RWPE1 (cell line): ENCODE measurements at places on chromosomes 7 and 10.
A peak's percentile ranks its signal among the peaks of the same experiment; 100 is the strongest.

GRCh38 chr10:93871671-93872204, 22.0 kb upstream of the SLC35G1 start:
- no peak for DNase-seq

- no peak for DNase-seq
Measured at GRCh38 chr7:156236181-156236889, 404.2 kb upstream of the RNF32 start.

- no peak for DNase-seq
Measured at GRCh38 chr10:10956681-10957542, 60.8 kb upstream of the CELF2 start.

GRCh38 chr7:19284136-19284535, 138.9 kb upstream of the FERD3L start:
- no peak for DNase-seq

DNA sequence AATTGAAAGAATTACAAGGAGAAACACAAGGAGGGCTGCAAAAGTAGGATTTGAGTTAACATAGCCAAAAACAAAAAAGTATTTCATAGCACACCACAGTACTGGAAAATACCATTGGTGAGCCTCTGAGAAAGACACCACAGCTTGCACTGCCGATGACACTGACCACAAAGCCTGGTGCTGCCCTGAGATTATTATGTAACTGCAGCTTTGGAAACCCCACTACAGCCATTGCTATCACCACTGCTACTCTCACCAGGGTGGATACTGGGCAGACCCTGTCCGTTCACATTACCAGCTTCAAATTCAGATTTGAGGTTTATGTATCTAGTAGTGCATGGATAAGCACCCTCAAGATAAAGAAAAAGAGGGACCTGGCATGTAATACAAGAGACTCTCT, 1246.7 kb upstream of the SORCS1 start:
- no peak for DNase-seq

- no peak for DNase-seq
Measured at GRCh38 chr7:5495581-5496375, 72.1 kb upstream of the TNRC18 start.

- DNase-seq, result no peak
Measured at GRCh38 chr7:25329815-25330214, 101.5 kb upstream of the NPVF start.

GRCh38 chr7:75835688-75836285, 22.2 kb upstream of the CCL24 start:
- no peak for DNase-seq

DNA sequence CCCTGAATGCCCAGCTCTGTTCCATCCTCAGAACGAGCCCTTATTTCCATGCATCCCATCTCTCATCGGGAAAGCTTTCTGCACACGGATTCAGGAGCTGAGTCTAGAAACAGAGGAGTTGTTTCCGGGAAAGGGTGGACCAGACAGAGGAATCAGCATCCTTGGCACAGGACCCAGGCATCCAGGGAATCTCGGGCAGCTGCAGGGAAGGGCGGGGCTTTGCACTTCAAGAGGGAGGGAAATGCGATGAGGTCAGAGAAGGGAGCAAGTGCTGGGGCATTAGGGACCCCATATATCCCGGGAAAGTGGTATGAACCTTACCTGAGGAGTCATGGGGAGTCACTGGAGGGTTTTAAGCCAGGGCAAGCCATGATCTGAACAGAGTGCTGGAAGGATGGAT, 68.5 kb downstream of the NPTX2 start:
- DNase-seq, result no peak

DNA sequence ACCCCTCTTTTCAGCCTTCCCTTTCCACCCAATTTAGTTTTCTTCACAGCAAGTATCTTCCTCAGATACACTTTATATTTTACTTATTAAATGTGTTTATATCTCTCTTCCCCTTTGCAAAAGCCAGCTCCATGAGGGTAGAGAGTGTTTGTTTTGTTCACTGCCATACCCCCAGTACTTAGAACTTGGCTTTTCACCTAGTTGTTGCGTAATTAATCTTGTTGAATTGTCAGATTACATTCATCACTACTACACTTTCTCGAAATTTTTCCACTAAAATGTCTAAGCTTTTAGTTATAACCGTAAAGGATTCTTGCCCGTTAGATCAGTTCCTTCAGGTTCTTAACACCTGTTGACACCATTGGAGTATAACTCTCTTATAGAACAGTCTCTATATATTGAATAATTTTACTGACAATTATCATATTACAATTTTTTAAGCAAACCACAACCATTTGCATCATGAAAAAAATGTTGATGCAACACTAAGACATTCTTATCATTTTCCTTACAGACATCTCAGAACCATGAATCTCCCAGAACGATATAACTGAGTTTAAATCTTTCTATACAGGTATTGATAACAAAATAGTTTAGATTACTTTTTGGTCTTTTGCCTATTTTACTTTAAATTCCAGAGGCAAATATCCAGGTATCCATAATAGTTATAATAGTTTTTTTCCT, 29.9 kb downstream of the VWDE start:
- DNase-seq, result no peak

GRCh38 chr7:12754179-12754578, 66.7 kb downstream of the ARL4A start:
- no peak for DNase-seq

DNA sequence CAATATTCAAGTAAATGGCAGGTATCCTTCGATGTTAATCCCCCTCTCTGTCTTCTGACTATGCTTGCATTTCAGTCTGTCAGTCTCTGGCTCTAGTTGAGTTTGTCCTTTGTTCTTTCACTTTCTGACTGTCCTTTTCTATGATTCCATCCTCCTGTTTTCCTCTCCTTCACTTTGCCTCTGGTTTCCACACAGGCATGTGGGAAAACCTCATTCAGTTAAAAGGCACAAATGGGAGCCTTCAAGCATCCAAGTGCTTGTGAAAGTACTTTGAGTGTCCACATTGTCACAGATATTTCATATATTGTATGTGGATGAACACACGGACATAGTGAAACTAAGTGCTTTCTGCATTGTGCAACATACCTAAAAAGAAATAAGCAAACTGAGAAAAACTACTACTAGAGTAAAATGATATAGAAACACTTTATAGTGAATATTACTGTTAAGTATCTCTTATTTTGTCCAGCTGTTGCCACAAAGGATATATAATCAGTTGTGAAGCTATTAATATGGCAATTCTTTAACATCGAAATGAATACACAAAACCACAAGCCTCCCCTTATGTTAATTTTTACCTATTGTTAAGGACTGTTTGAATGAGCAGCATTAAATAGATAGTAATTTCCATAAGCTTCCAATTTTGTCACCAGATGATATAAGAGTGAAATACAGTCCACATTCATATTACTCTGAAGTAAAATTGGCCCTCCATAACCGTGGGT, 71.7 kb downstream of the NRBF2 start:
- no peak for DNase-seq

DNA sequence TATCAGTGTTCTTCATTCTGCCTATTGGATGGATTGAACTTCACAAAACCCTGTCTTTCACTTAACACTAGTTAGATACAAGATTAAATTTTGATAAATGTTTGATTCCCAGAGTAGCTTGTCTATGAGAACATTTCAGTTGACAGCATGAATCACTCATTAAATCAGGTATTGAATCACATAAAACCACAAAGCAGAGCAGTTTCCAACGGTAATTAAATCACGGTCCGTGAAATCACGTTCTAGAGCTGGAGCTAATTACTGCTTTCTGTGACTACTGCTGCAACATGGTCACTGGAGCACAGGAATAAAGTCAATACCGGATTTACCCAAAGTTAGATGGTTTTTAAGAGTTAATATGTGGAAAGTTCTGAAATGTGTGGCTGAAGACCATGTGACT, 257.8 kb upstream of the PCDH15 start:
- no peak for DNase-seq

DNA sequence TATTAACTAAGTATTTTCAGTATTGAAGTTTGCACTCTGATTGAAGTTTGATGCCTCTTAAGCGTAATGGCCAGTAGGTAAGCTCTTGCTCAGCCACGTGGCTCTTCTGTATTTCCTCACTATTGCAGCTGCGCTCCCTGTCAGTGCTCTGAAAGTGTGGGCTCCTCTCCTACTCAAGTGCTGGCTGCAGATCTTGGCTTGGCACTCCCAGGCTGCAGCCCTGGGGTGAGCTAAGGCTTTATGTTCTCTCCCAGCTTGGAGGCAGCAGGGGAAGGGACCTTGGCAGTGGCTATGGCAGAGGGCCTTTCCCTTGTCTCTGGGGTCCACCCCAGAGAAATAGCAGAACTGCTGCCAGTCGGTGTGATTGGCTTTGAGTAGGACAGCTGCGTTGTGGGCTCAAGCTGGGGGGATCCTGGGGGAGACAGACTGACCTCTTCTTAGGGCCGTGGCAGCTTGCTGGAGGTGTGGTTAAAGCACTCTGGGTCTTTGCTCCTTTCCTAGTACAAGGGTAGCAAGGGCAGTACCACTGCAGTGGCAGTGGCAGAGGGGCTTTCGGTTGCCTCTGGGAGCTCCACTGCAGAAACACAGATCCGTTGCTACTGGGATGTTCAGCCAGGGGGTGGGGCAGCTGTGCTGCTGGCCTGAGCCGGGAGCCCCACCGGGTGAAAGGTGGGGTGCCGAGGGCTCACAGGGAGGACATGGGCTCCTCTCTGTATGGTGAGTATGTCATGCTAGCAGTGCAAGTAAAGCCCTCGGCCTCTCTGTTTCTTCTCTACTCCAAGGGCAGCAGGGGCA, 100.5 kb downstream of the GLCCI1 start:
- DNase-seq, result no peak

GRCh38 chr7:35761871-35762677, 38.8 kb upstream of the SEPTIN7 start:
- DNase-seq, result peak; percentile 26

DNA sequence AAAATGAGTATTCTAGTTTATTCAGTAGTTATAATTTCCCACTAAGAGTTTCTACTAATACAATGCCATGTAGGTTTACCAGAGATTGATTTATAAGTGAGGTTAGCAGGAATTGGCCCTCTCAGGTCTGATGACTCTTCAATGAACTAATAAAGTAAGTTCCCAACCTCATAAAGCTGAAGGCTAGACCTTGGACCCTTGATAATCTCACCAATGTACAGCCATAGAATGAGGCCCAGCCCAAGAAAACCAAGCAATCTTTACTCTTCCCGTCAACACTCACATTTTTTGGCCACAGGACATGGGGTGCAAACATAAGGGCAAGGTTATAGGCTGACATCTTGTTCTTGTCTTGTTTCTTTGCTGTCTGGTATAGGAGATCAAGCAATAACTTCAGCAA, 33.3 kb downstream of the ARHGAP19 start:
- DNase-seq, result no peak

DNA sequence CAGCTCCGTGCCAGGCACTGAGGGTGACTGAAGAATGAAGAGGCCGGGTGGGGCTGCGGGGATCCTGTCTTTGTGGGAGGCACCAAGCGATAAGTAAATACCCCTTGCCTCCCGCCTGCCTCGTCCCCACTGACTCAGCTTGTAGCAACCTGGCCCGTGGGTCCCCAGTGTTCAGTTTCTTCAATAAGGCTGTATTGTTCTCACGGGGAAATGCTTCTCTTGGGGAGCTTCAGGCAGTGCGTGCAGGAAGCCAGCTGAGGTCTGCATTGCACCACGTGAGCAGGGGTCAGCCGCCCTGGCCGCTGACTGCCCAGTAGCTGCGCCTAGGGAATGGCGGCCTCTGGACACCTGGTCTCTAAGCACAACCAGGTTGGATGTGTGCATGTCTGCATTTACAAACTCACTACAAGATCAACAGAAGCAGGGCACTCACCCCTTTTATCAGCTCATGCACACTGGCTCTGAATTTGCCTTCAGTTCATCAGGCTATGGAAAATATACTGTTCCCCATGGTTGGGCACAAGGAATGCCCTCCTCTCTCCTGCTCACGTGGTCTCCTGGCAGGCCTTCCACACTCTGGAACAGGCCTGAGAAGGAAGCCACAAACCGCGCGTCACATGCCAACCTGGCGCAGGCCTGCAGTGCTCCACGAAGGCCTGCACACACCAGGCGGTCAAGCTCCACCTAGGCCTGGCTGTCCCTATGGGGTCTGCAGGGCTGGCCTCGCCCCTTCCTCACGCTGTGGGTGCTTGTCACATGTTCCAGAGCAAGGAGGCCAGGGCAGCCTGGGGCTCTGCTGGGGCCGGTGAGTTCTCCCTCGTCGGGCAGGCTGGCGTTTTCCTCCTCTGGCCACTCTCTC, 135.7 kb upstream of the RNF32 start:
- DNase-seq, result no peak

GRCh38 chr7:133863362-133864061, 263.6 kb upstream of the LRGUK start:
- no peak for DNase-seq
